ENCODE measurements at places on chromosomes 6 and 20. TPM values are rescaled to one million over a fixed set of nuclear protein-coding genes. Genes with fewer than 3 reads are reported as not detected.

Gene CGA
- total RNA-seq = not detected

Gene PRPF6
- 69.8 TPM for total RNA-seq

Gene CLPSL2
- total RNA-seq = not detected

Gene LPA
- not detected for total RNA-seq

Gene TNFAIP3
- total RNA-seq = 84.8 TPM

Gene GSTA2
- total RNA-seq = not detected
